Kidney capillary endothelial cell (primary cell): ENCODE measurements at places on chromosomes 3 and 15.

DNA sequence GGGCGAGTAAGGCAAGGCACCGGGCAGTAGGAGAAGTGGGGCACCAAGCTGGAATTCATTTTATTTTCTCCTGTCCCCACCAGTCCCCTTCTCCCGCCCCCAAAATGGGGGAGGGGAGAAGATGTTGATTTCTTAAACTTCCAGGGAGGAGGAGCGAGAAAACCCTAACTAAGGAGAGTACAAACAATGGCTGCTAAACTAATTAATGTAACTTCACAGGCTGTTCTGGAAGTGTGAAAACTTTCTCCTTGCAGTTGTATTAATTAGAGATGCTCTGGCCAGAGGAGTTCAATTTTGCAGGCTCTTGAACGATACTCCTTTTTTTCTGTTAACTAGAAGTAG, 11.5 kb downstream of the ZIC4 start:
- no peak for DNase-seq

DNA sequence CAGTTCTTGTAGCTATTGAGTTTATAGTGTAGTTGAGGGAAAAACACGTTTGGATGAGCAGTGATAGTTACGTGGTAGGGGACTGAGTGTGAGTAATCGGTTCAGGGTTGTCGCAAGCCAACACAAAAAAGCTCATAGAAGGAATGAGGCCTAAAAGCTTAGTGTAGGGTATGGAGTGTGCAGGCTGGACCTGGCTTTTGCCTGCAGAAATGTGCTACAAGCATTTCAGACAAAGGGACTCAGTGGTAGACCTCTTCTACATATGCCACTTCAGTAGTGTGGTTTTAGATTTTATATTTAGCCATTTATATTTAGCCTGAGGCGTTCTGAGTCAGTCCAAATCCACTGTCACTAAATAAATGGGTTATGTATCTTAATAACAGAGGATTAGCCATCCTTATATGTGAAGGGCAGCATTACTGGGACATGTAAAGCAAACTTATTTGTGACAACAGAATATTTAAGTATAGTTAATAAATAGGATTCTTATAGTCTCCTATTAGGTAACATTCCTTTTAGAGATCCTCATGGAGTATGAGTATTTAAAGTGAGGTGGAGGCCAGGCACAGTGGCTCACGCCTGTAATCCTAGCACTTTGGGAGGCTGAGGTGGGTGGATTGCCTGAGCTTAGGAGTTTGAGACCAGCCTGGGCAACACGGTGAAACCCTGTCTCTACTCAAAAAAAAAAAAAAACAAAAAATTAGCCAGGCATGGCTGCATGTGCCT, 21.8 kb downstream of the ATP2C1 start:
- no peak for DNase-seq

- DNase-seq = no peak
These were observed 61.5 kb downstream of the LMCD1 start for GRCh38 chr3:8563146-8563545.

DNA sequence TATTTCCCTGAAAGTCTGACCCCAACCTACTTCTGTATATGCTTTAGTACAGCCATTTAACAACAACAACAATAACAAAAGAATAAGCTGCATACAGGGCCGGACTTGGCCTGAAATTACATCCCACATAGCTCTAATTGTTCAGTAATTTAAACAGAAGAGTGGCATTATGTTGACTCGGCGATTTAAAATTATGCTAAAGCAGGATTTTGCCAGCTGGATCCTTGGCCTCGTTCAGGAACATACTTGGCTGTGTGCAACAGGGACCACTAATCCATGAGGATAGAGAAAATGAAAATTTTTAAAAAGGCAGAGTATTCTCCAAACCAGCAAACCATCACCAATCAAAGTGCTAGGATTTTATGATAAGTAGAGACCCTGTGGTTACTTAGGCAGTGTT, 433.1 kb upstream of the RBMS3 start:
- no peak for DNase-seq

- no peak for DNase-seq
These were observed 165.1 kb upstream of the COL8A1 start for GRCh38 chr3:99473321-99473751.

DNA sequence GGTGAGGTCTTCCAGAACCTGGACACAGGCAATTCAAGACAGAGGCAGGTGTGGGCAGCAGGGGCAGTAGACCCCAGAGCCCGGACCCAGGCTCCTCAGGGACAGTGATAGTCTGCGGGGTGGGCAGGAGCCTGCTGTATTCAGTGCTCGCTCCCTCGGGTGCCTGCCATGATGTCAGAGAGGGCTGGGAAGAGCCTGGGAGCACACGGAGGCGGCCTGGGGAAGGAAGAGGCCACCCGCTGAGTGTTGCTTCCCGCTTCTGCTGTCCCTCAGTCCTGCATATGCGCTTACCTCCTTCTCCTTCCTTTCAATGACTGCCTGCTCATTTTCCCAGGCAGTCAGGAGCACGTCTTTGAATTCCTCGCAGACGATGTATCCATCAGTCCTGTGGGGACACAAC, 22.8 kb downstream of the TMEM43 start:
- DNase-seq = no peak

DNA sequence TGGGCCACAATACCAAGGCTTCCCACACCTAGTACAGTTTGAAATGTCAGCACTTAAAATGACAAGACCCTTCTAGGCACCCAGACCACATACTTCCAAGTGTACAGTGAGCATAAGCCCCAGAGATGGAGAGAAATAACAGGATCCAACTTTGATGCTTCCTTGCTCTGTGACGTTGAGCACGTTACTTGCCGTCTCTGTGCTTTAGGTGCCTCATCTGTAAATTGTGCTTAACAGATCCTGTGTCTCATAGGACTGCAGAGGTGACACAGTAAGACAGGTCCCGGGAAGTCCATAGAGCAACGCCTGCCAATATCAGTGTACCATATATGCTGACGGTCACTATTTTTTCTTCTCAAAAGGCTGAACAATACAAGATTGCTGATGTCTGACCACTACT, 59.1 kb downstream of the LRIG1 start:
- DNase-seq = no peak

DNA sequence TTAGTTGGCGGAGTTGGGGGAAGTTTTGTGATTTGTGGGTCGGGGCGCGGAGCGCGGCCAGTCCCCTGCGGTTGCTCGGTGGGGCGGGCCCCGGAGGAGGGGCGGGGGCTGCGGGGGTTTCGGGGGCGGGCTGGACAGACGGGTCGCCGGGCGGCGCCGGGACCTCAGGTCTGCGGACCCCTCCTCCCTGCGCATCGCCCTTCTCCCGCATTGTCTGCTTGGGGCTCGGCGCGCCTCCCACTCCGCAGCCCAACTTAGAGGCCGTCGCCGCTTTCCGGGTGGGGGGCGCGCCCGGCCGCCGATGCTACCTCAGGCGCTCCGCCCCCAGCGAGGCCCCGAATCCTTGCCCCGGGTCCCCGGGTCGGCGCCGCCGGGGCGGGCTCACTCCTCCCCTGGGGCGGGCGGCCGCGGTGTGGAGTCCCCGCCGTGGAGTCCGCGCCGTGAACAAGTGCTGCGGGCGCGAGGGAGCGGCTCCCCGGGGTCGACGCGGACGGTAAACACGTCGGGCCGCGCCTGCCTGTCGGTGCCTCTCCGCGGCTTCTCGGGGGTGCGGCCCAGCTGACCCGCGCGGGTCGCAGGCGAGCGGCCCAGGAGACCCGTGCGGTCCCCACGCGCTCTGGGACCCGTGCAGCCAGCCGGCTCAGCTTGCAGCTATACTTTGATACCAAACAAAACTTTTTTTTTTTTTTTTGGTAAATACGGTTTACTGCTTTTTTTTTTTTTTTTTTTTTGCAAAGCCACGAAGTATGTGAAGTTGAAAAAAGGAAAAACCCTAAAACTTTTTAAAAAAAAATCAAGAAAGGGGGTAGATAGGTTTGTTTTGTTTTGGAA, 624 bp downstream of the AKAP13 start:
- DNase-seq = no peak

GRCh38 chr3:170713653-170714052, 127.8 kb upstream of the SLC7A14 start:
- DNase-seq = no peak

GRCh38 chr3:72188536-72188935, 403.6 kb upstream of the PROK2 start:
- no peak for DNase-seq

- DNase-seq = no peak
These were observed 19.7 kb upstream of the DNAJC19 start for GRCh38 chr3:181009225-181009624.

DNA sequence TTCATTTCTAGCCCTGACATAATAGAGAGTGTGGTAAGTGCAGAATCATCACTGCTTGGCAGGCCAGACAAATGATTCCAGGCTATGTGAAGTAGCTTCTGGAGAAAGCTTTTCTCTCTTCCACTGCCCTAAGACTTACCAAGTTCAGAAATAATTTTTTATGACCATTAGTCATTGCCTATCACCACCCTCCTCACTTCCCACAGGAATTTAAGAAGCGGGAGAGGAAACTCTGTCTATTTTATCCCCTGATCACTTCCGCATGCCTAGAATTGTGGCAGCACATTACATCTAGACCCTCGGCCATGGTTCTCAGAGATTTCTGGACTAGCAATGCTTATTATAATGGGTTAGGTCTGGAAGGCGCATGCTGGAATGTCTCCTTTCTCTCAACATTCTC, 397.8 kb upstream of the NR2F2 start:
- DNase-seq = no peak

DNA sequence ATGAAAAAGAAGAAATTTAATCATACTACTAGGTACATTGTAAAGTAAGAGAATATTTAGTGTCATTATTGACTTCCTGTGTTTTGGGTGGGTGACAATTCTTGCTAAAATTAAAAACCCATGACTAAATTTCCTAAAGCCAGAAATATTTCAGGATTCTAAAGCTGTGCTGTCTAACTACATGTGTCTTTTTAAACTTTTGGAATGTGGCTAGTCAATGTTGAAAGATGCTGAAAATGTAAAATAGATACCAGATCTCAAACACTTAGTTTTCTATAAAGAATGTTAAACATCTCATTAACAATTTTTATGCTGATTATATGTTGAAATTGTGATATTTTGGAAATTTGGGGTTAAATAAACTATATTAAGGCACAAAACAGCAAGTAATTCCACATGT, 308.9 kb upstream of the TMCO5A start:
- DNase-seq = no peak

DNA sequence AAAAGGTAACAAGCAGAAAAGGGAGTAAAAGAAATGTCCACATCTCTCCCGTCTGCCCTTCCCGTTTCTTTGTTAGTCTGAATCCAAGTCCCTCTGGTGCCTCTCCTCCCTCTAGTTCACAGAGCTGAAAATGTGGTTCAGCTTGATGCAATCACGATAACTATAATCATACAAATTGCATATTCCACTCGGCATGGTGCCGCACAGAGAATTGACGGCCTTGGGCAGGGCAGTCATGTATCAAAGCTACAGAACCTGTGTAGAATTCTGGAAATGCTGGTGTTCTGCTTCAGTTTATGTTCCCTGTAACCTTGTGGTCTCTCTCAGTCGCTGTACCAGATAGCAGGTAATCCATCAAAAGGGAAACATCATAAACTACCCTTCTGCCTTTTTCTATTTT, 562.9 kb upstream of the CBLB start:
- no peak for DNase-seq
